Mammary epithelial cell (primary cell): ENCODE measurements at places on chromosomes 3 and 15. TPM values are rescaled to one million over a fixed set of nuclear protein-coding genes. Genes with fewer than 3 reads are reported as not detected.

GRCh38 chr3:145798007-145798406 lies 363.0 kb downstream of the PLOD2 start:
- no peak for DNase-seq

FES gene
- polyA plus RNA-seq = not detected

GRCh38 chr3:64049136-64049535 lies 25.8 kb upstream of the PSMD6 start:
- DNase-seq = peak; percentile 84

CHRD gene
- not detected for polyA plus RNA-seq

SUCNR1 gene
- polyA plus RNA-seq = not detected

DNA sequence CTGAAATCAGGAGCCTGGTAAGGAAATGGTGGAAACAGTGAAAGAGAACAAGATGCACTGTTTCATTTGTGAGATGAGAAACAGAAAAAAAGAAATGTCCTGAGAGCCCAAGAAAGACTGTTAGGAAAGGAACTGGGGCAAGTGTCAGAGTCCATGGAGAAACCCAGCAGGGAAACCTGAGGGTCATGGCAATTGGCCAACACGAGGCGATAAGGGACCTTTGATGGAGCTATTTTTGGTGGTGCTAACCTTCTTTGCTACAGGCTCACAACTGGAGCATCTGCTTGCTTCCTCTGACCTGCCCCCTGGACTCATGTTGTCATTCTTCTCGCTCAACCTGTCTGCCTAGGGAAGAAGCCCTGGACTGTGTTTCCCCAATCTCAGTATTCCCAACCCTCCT lies 4.2 kb upstream of the TMEM41A start:
- no peak for DNase-seq

GRCh38 chr15:64702816-64703631 lies 72.4 kb downstream of the RBPMS2 start:
- peak; percentile 84 for DNase-seq

- peak; percentile 68 for DNase-seq
Measured at GRCh38 chr3:197513953-197514785, 41.6 kb downstream of the BDH1 start.

- no peak for DNase-seq
Measured at GRCh38 chr3:124063197-124063909, 71.4 kb upstream of the ROPN1 start.
